GM12891 (cell line): ENCODE measurements at places on chromosomes 7 and 10.

DNA sequence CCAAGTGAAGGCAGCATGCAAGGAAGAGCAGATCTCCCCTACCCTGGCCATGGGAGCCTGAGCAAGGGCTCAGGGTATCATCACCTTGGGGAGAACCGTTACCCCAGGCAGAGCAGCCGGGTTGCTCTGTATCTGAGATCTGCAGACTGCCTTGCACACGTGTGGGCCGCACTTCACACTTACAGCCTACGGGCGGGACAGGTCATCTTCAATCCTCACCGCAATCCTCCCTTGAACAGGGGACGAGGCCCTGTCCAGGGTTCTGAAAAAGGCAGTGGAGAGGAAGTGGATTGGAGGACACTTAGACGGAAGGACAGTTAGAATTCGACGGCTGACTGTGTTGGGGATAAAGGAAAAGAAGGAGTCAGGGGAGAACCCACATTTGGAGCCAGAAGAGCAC is 51.4 kb downstream of the NPS start:
- DNase-seq, result no peak

DNA sequence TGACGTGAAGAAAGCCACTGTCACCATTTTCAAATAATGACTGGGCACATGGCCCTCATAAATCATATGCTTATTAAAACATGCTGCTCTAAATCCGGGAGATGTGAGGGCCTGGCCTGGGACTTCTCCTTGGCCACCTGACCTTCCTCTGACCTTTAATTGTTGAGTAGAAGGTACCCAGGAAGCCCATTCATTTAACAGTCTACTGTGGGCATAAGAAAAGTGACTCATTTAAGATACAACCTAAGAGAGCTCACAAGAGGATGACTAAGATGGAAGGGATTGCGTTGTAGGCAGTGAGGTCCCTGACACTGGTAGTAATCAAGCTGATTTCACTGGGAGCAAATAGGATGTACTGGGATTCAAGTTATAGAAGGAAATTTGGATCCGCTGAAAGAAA is 203.4 kb upstream of the GPR26 start:
- DNase-seq, result no peak

DNA sequence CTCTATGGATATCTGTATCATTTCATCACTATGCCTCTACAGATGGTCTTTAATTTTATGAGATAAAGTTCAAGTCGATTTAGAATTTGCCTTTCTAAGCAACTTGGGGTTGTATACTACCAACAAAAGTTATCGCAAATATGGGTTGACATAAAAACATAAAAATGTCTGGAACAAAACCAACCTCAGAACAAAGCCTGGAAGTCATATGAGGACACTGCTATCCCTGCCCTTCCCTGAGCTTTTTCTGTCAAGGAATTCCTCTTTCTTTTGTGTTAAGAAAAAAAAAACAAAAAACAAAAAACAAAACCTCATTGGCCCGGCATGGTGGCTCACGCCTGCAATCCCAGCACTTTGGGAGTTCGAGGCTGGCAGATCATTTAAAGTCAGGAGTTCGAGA is 319.3 kb downstream of the CAMK1D start:
- DNase-seq, result no peak

DNA sequence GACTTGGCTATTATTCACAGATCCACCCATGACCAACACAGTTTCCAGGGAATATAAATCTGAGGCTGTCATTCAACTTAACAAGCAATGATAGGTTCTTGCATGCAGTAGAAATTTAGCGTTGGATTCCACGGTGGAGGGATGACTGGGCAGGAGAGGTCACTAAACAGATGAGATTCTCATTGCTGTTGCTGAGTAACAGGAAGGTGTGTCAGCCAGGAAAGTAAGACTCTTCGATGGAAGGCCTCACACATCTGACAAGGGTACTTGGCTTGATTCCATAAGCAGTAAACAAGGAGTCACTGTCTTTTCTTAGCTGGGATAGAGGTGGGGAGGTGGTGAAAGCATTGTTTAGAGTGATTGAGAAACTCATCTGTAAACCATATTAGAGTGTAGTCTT is 1152.0 kb downstream of the SORCS3 start:
- no peak for DNase-seq

GRCh38 chr7:25031432-25031831 is 51.5 kb upstream of the OSBPL3 start:
- no peak for DNase-seq

GRCh38 chr10:45373003-45373575 is 927 bp upstream of the ALOX5 start:
- DNase-seq, result peak; percentile 43

- no peak for DNase-seq
Measured at GRCh38 chr7:7529328-7529727, 6.3 kb downstream of the COL28A1 start.
